ENCODE measurements at places on chromosomes 7 and 10. TPM values are rescaled to one million over a fixed set of nuclear protein-coding genes. Genes with fewer than 3 reads are reported as not detected.

Gene CHAT
- not detected for total RNA-seq

Gene CFAP70
- 1.3 TPM for total RNA-seq

Gene CFAP46
- not detected for total RNA-seq

Gene AKR1C1
- 152 TPM for total RNA-seq

Gene LRRC61
- total RNA-seq = 10.6 TPM

Gene PLEKHS1
- total RNA-seq = under 0.01 TPM

Gene PRTFDC1
- 6.8 TPM for total RNA-seq

Gene JAKMIP3
- not detected for total RNA-seq

Gene CD36
- 14.7 TPM for total RNA-seq

Gene SHTN1
- total RNA-seq = 2.3 TPM

Gene KCNMA1
- total RNA-seq = 16.8 TPM

Gene TAS2R60
- total RNA-seq = not detected

Gene PNLIPRP2
- total RNA-seq = not detected

Gene FAM180A
- total RNA-seq = not detected

Gene OR9A2
- total RNA-seq = not detected

Gene CPN1
- not detected for total RNA-seq

Gene SHH
- 0.72 TPM for total RNA-seq

Gene NKX2-3
- total RNA-seq = not detected

Gene LRGUK
- not detected for total RNA-seq

Data from tracheal epithelial cell (primary cell).